ENCODE measurements at places on chromosomes 5 and 9.
A peak's percentile ranks its signal among the peaks of the same experiment; 100 is the strongest.

- DNase-seq: no peak
Observed at GRCh38 chr5:139075066-139076050, 122.8 kb downstream of the SIL1 start.

DNA sequence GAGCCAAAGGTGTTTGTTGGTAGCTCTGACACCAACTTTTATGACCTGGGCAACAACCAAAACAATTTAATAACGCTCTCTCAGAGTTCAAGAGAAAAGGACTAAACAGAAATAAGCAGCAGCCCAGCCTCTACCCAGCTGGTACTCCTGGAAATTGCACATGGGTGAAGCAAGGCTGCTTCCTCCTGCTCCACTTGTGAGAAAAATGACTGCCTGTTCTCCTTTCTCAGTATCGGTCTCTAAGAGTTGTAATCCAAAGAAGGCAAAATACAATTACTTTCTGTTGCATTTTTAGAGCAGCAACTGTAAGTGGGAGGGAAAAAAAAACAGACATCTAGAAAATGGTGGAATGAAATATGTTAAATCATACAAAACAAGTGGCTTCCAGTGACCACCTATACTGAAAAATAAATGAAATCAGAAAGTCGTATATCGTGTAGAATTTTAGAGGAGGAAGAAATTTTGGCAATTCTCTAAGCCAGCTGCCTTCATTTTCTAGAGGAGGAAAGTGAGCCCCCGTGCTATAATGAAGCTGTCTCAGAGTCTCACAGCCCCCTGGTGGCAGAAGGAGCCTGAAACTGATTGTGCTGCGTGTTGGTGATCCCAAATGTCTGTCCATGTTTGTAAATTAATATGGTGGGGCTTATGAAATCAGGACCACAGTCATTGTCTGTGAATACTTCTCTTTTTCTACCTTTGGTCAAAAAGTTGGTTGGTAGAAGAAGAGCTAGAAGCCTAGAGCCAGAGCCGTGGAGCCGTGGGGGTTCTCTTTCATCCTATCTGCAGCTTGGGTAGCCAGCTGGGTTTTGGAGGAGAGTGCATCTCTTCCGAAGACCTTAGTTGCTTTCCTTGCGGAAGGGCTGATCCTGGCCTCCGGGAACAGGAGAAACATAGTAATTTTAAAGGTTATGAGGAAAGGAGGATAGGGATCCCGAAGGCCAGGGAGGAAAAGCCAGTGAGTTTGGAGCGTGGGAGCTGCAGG lies 139.9 kb downstream of the PIP5K1B start:
- DNase-seq: peak; percentile 39

DNA sequence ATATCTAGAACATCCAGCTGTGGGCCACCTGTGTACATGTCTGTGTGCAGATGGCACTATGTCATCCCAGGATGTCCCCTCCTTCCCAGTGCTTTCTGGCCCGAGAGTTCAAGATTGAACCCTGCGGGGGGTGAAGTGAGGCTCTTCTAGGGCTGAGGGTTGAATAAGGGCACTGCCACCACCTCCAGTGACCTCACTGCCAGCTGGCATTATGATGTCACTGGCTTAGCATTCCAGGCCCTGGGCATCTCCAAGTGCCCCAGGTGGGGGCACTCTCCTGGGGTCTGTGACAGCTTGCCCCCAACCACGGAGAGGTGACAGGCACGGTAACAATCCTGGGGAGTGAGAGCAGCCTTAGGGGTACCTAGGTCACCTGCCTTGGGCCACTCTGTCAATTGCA lies 27.1 kb downstream of the CXXC5 start:
- no peak for DNase-seq

DNA sequence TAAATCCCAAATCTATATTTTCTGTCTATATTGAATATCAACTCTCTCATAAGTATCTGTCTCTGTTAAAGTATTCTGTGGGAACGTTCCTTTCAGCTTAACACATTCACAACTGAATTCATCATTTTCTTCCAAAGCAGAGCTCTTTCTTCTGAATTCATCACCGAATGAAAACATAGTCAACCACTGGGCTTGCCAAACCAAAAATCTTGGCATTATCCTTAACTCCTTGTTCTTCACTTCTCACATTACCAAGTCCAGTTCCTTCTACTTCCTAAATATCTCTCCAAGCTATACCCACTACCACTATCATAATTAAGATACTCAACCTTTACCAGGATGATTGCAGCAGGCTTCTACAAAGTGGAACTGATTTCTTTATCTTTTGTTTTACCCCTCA lies 559.8 kb downstream of the MAT2B start:
- no peak for DNase-seq

DNA sequence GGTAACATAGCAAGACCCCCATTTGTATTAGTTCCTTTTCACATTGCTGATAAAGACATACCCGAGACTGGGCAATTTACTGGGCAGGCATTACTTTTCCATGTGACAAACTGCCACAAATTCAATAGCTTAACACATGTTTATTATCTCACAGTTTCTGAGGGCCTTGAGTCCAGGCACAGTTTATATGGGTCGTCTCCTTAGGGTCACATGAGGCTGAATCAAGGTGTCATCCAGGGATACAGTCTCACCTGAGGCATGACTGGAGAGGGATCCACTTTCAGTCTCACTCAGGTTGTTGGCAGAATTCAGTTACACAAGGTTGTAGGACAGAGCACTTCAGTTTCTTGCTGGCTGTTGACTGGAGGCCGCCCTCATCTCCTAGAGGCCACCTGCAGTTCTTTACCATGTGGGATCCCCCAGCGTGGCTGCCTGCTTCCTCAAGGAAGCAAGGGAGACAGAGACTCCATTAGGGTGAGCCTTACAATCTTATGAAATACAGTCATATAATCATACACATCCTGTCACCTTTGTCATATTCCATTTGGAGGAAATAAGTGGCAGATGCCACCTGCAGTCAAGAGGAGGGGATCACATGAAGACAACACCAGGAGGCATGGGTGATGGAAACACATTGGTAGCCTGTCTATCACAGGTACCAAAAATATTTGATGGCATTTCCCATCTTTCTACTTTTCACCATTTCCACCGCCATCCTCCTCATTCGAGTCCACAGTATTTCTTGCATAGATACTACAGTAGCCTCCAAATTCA lies 15.1 kb upstream of the ERAP1 start:
- DNase-seq: no peak

DNA sequence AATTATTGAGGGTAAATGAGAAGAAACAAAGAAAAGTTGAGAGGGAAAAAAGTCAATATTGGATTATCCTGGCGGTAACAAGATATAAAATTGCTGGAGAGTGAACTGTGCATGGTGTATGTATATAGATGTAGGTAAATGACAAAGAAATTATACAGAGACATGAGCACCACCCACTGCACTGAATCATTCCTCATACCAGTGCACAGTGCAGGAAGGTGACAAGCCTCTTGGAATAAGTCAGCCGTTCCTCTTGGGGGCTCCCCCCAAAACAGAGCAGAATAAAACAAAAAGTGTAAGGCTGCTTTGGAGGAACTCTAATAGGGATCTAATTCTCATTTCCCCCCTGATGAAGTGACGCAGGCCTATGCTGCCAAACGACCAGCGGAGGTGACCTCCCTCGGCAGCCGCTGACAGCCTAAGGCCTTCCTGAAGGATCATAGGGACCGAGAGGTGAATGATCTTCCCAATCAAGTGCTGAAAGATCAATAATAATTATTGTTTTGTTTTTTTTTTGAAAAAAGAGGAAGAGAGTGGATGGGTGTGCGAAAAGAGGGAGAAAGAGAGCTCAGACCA lies 245.0 kb downstream of the PSAT1 start:
- no peak for DNase-seq

GRCh38 chr9:18331808-18332209 lies 142.1 kb upstream of the ADAMTSL1 start:
- peak; percentile 56 for DNase-seq

- no peak for DNase-seq
Observed at GRCh38 chr5:140018920-140019644, 24.0 kb downstream of the NRG2 start.
